ENCODE measurements at places on chromosomes 3 and 15.
A peak's percentile ranks its signal among the peaks of the same experiment; 100 is the strongest.

GRCh38 chr15:42156243-42156922 is at the start of gene PLA2G4F:
Gene PLA2G4F, minus strand, starts transcription at chr15:42156636. Its CDS starts 87 bp downstream, at chr15:42156549.
- DNase-seq, result no peak

- DNase-seq, result no peak
Measured at GRCh38 chr3:150372722-150373121, 35.4 kb upstream of the TSC22D2 start.

GRCh38 chr3:102090721-102091045 is 241.4 kb downstream of the NFKBIZ start:
- no peak for DNase-seq

DNA sequence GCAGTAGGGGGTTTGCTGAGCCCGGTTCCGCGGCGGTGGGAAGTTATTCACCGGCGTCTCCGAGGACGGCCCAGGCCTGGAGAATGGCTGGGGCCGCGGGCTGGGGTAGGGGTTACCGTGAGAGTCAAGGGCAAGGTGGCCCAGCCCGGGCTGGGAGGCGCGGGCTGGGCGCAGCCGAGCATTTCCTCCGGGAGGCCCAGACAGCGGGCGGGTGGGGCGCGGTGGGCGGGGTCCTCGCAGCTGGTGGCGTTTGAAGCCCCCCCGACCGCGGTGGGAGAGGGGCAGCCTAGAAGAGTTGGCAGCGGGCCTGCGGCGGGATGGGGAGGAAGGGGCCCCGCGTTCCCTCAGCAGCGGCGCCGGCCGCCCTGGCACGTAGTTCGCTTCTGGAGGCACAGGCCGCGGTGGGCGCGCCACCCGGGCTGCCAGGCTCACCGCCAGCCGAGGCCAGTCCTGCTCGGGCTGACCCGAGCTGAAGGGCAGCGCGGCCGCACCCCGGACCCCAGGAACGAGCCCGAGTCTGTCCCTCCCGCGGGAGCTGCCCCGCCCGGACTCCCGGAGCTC is 960 bp upstream of the KLF13 start:
- peak; percentile 44 for DNase-seq

- no peak for DNase-seq
Measured at GRCh38 chr15:93837450-93837849, 393.9 kb upstream of the MCTP2 start.

DNA sequence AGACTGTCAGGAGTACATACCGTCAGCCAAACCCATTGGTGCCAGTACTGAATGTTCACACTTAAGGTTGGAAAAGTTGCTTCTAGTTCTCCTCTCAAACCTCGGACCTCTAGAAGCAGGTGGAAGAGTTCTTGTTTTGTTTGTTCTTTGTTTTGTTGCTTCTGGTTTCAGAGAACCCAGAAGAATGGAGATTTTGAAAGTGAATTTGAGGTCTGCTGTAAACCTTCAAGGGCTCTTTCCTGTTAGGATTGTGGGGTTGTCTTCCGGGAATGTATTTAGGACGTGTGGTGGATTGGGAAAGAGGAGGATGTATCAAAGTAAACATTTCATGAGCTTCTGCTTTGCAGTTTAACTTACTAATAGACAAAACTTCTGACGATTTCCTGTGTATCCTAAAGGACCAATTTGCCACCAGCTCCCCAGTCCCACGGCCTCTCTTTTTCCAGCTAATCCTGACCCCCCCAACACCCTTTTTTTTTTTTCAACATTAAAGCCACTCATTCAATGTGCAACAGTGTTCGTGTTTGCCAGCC is 50.3 kb downstream of the FILIP1L start:
- no peak for DNase-seq

DNA sequence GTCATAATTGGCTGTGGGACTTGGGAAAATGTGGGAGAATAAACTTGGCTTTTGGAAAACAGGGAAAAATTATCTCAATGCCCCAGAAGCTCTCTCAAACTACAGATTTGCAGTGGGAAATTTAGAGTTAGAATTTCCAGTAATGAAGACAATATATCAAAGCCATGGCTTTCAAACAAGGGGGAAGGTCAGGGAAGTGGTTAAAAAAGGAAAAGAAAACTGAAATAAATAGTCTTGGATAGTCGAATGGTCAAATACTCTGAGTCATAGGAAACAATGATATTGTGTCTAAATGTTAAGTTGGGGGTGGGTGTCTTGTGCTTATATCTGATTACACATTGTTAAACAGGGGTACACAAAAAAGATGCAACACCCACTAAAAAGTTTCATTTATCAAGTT is 272.4 kb upstream of the COL8A1 start:
- no peak for DNase-seq

DNA sequence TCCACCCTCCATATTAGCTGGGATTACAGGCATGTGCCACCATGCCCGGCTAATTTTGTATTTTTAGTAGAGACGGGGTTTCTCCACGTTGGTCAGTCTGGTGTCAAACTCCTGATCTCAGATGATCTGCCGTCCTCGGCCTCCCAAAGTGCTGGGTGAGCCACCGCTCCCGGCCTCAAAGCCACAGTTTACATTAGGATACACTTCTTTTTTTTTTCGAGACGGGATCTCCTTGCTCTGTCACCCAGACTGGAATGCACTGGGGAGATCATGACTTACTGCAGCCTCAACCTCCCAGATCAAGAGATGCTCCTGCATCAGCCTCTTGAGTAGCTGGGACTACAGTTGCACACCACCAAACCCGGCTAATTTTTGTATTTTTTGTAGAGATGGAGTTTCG is 2.5 kb upstream of the NR1D2 start:
- no peak for DNase-seq

- DNase-seq, result no peak
Measured at GRCh38 chr15:46848704-46849103, 868.6 kb upstream of the SEMA6D start.

- DNase-seq, result no peak
Measured at GRCh38 chr3:74787011-74787410, 172.6 kb upstream of the CNTN3 start.

GRCh38 chr3:142366434-142366833 is 81.4 kb downstream of the XRN1 start:
- DNase-seq, result no peak

GRCh38 chr15:56598991-56599390 is 134.1 kb upstream of the MNS1 start:
- DNase-seq, result no peak

DNA sequence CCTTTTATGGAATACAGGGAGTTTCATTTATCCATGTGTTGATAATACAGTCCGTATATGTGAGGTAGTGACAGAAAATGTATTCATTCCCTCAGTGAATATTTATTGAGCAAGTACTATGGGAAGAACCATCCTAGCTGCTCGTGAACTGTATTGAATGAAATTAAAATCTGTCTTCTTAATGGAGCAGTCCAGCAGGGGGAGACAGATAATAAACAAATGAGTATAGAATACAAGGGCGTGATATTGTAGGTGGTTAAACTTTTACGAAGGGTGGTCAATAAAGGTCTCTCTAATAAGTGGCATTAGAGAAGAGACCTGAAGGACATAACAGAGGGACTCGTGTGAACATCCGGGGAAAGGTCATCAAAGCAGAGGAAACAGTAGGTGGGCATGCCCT is 62.7 kb upstream of the OSTN start:
- no peak for DNase-seq

- DNase-seq, result no peak
Measured at GRCh38 chr3:32104492-32104891, 1.9 kb upstream of the GPD1L start.

GRCh38 chr15:62067448-62068044 is 769 bp downstream of the C2CD4A start:
- no peak for DNase-seq

- DNase-seq, result no peak
Measured at GRCh38 chr3:106573605-106574004, 704.8 kb upstream of the CBLB start.

- no peak for DNase-seq
Measured at GRCh38 chr15:69823223-69823907, 274.4 kb downstream of the TLE3 start.

GRCh38 chr3:12708584-12709192 is 44.8 kb upstream of the RAF1 start:
- DNase-seq, result no peak

GRCh38 chr3:135145581-135145980 is 350.5 kb downstream of the EPHB1 start:
- DNase-seq, result no peak

- DNase-seq, result no peak
Measured at GRCh38 chr3:17967111-17967510, 224.7 kb upstream of the TBC1D5 start.
